ENCODE measurements at places on chromosomes 2 and 18.

GRCh38 chr2:212957624-212958023 lies 193.8 kb downstream of the IKZF2 start:
- no peak for DNase-seq

- no peak for DNase-seq
Measured at GRCh38 chr2:163565192-163565591, 170.6 kb downstream of the FIGN start.

DNA sequence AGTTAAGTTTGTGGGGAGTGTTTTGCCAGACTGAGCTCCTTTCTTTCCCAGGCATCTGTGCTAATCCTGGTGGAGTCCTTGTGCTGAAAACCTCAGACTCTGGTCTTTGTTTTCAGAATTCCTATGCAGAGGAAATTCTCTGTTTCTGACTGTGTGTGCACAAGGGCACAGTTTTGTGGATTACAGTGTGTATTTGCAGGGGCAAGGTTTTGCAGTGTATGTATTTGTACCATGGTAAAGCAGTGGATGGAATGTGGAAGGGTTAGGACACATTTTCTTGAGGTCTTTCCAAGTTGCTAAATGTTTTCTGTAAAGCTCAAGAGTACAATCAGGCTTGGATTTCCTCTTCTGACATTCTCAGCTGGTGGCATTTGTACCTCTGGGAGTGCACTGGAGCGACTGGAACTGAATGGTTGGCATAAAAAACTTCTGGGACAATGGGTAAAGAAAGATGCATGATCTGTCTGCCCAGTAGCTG lies 139.5 kb upstream of the RND3 start:
- DNase-seq = no peak

DNA sequence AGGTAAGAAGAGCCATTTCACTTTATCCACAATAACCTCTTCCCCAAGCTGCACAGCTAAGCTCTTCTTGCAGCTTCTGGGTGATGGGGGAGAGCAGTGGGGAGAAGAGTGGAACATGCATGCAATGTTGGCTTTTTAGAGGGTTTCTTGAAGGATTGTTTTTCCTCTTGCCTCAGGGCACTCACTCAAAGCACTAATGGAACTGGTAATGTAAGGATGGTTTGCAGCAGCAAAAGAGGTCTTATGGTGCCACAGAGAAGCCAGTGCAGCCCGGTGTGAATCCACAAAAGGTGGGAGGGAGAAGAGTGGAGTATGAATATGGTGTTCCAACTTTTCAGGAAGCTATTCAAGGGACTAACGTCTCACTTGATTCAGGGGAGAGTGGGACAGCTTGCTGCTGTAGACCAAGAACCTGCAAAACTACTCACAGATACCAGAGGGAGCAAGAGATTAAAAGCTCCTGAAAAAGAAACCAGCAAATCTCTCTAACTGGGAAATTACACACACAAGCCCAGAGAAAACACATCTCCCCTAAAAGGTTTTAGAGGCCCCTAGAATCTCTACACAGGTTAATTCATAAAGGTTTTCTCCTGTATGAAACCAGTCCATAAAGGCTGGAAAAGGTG lies 116.4 kb downstream of the CHN1 start:
- no peak for DNase-seq

- no peak for DNase-seq
Measured at GRCh38 chr18:8279346-8279745, 329.9 kb upstream of the RAB12 start.

- no peak for DNase-seq
Measured at GRCh38 chr2:238420878-238421694, 5.6 kb upstream of the ASB1 start.

GRCh38 chr18:10481831-10482230 lies 27.4 kb downstream of the APCDD1 start:
- no peak for DNase-seq

DNA sequence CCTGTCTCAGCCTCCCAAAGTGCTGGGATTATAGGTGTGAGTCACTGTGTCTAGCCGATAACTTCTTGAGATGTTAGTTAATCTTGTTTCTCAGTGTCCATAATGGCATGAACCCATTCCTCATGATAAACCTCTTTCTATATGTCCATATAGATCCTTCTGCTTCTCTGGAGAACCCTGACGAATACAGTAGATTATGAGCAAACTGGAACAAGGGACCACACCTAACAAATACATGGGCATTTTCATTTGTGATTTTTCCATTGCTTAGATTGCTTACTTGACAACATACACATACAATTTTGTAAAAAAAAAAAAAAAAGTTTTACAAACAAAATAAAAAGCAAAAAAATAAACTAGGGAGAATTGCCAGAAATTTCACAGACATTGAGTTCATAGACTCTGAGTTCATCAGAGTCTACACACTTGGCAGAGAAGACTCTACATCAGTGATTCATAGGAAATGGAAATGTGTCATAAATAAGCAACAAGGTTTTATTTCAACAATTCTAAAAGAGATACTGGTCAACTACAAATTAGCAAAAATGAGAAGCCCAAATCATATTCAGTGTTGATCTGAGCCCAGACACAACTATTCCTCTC lies 96.7 kb downstream of the GALR1 start:
- no peak for DNase-seq

GRCh38 chr2:127326289-127326945 lies 32.5 kb upstream of the ERCC3 start:
- no peak for DNase-seq

- DNase-seq = peak; percentile 15
Measured at GRCh38 chr2:86225581-86225980, 26.3 kb downstream of the MRPL35 start.

- no peak for DNase-seq
Measured at GRCh38 chr18:61019338-61020301, 313.6 kb upstream of the CDH20 start.

GRCh38 chr2:176415937-176416499 lies 146.8 kb downstream of the MTX2 start:
- no peak for DNase-seq

- DNase-seq = no peak
Measured at GRCh38 chr2:54468673-54469072, 12.5 kb downstream of the SPTBN1 start.

GRCh38 chr2:219442256-219443015 lies 7.8 kb downstream of the SPEG start:
- no peak for DNase-seq

DNA sequence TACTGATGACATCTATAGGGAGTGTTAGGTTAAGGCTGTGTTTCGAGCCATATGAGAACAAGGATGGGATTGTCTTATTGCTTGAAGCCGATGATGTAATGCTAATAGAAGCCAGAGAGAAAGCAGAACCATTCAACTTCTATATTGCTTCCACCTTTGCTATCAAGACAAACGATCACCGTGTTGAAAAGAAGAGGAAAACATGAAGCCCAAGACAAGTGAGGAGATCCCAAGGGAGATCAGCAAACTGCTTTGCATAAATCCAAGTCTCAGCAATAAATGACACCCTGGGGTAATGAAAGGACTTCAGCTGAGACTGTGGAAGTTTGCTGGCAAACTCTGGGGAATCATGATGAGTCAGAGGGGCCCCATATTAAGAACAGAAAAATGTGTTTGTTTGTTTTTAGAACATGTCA lies 206.2 kb downstream of the NCKAP5 start:
- no peak for DNase-seq

DNA sequence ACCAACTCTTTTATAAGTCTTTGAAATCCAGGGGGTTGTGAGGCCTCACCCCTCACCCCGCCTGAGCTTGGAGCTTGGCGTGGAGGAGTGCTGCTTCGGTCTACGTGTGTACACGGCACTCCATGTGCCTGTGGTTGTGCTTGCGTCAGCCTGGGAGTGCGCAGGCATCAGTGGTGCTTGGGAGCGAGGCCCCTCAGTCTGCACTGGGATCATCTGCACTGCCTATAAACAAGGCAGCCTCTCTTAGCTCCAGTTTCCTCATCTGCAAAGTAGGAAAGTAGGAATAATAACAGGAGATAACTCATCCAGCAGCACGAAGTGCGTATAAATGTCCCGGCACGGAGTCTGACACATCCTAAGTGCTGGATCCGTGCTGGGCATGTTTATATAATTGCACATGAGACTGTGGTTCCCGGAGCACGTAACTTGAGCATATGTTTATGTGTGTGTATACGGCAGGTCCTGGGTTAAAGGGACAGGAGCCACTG lies 1.2 kb downstream of the GYPC start:
- DNase-seq = peak; percentile 70

DNA sequence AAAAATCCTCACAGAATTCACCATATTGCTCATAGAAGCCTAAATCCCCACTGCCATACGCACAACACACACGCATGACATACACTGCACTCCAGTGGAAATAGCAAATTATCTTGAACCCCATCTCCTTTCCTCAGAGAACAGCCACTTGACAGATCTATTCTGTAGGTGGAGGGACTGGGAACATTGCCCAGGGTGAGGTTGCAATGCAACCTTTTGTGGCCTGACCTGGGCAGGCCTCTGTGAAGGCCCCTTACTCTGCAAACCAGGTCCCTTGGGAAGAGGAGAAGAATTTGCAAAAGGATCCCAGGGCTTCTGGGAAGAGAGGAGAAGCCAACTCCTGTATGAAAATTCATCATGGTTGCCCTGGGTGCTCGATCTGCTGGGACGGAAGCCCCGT lies 51.9 kb downstream of the SDC1 start:
- no peak for DNase-seq

- DNase-seq = no peak
Measured at GRCh38 chr2:48109491-48110204, 203.3 kb upstream of the FBXO11 start.

- DNase-seq = no peak
Measured at GRCh38 chr2:5520463-5520972, 171.7 kb upstream of the SOX11 start.

DNA sequence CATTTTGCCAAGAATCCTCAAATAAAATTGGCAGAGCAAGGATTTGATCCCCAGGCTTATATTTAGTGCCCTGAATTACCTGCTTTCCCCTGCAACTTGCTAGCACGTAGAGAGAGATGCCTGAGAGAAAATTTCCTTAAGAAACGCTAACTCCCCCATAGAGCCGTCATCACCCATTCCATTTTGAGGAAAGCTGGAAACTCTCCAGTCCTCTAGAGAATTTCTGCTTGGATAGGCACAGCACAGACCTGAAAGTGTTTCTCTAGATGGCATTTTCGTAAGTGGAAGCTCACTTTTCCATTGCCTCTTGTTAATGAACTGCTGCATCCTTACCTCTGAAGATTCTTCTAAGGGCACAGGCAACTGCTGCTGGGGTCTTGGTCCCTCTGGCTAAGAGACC lies 277.8 kb upstream of the SIX2 start:
- no peak for DNase-seq

Measured in central memory CD4-positive, alpha-beta T cell (primary cell).